ENCODE measurements at places on chromosomes 12 and 14.

- peak; percentile 79 for DNase-seq
These were observed 240.1 kb upstream of the OR4E1 start for GRCh38 chr14:21913759-21914158.

DNA sequence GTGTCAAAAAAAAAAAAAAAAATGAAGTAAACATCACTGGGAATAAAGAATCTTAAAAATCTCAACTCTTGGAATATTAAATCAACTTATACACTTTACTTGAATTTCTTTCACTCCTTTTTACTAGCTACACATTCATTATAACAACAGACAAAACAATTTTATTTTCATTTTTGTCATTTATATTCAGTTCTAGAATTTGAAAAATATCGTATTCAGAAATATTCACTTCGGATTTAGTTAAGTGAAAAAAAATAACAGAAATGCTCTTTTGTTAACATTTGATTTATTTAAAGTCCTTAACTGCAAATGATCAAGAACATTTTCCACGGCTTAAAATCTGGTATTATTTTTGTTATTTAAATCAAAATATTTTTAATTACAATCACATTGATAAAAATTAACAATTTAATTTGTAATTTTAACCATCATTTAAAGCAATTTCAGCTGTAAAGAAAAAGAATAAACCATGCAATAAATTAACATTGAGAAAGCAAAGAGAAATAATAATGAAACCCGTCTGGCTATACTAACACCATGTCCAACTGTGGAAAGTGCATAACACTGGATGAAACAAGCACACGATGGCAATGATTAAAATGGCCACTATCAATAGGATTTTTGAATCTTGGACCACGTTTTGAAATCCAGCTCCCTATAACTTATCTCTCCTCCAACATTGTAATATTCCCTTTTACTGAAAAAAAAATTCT lies 5.2 kb downstream of the FOXA1 start:
- no peak for DNase-seq

GRCh38 chr14:64706593-64707193 lies 2.5 kb downstream of the PLEKHG3 start:
- no peak for DNase-seq

DNA sequence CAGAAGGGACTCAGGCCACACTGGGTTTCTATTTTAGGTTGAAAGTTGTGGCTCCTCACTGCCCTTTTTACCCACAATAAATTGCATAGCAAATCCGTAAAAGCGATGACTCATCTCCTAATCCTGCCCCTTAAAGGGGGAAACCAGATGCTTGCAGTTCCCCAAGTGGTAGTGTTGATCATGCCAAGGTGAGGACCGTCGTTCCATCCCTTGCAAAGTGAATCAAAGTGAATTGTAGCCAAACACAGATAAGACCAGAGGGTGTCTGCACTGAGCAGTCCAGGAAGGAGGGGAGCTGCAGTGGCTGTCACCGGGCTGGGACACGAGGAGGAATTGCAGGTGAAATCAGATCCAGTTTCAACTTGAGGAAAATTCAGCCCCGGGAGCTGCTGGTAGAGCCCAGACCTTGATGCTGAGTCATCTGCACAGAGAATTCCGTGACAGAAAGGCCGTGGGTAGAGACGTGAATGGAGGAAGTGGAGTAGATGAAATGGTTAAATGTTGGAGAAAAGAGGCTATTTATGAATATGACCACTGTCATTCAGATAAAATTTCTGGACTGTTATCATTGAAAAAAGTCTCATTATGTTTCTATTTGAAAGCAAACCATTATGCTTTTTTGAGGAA lies 44.2 kb upstream of the MMP17 start:
- no peak for DNase-seq

GRCh38 chr14:99524091-99524661 lies 43.0 kb downstream of the CCNK start:
- no peak for DNase-seq

GRCh38 chr14:68626386-68626785 lies 166.5 kb downstream of the ZFP36L1 start:
- no peak for DNase-seq

GRCh38 chr14:71668186-71668912 lies 263.9 kb upstream of the RGS6 start:
- no peak for DNase-seq

- DNase-seq = no peak
These were observed 452.1 kb upstream of the GARIN6 start for GRCh38 chr12:99195474-99195873.

- DNase-seq = no peak
These were observed 1.0 kb upstream of the TESC start for GRCh38 chr12:117100251-117100650.

DNA sequence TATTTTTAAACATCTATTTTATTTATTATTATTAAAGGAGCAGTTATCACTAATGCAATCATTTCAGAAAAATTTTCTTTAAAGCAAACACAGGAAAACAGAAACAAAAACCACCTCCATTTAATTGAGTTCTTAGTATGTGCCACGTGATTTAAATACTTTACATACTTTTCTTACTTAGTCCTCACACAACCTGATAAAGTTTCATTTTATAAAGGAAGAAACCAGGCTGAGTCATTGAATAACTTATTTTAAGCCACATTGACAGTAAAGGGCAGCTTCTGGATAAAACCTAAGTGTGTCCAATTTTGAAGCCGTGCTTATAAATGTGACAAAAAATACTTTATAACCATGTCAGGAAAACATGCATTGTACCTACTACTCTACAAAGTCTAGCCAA lies 57.1 kb upstream of the PCED1B start:
- DNase-seq = no peak

- DNase-seq = no peak
These were observed 5.0 kb downstream of the SLC25A21 start for GRCh38 chr14:37167151-37168047.

DNA sequence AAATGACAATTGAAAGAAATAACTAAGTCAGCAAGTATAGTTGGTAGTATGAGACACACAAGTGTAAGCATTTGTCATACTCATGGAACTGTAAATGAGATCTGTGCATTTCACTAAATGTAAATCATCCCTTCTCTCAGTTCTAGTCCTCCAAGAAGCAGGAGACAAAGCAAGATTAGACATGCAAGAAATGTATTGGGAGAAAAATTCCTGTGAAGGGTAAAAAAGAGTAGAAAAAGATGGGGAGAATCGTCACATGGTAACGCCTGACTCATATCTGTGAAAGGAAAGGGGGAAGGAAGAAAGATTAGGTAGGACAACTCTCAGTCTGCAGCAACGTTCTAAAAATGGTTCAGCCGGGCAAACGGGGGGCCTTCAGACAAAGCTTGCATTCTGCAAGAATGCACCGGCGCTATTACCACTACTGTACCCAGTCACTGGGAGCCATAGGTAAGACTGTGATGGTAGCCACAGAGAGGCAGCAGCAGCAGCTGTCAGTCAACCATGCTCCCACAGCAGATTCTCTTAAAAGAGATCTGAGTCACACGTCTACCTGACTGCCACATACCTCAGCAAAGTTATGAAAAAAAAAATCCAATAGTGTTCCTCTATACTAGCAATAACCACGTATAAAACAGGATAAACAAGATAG lies 18.0 kb upstream of the RFX4 start:
- no peak for DNase-seq

DNA sequence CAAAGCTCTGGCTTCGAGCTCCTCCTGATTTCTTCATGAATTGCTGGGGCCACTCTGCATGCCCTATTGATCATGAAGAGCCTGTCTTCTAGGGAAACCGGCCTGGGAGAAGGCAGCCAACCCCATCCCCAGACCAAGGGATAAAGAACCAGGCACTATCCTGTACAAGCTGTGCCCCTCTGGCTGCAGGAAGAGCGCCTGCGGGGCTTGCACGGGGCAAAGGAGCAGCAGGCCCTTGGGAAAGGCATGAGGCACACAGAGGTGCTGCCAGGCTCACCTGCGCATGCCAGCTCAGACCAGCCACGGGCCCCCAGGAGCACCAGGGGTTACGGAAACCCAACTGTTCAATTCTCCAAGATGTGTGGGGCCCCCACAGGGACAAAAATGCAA lies 2.1 kb downstream of the ITPK1 start:
- peak; percentile 9 for DNase-seq

GRCh38 chr12:123127182-123127495 lies 23.8 kb downstream of the PITPNM2 start:
- no peak for DNase-seq

DNA sequence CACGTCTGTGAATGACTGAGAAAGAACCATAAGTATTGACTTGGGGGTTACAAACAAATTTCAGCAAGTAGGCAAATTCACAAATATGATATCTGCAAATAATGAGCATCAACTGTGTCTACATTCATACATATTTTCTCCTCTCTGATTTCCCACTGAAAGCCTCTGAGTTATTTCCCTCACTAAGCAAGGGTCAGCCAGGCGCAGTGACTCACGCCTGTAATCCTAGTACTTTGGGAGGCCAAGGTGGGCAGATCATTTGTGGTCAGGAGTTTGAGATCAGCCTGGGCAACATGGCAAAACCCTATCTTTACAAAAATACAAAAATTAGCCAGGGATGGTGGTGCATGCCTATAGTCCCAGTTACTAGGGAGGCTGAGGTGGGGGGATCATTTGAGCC lies 80.8 kb downstream of the SLC25A21 start:
- no peak for DNase-seq

GRCh38 chr12:9032202-9032964 lies 43.0 kb downstream of the KLRG1 start:
- DNase-seq = no peak

DNA sequence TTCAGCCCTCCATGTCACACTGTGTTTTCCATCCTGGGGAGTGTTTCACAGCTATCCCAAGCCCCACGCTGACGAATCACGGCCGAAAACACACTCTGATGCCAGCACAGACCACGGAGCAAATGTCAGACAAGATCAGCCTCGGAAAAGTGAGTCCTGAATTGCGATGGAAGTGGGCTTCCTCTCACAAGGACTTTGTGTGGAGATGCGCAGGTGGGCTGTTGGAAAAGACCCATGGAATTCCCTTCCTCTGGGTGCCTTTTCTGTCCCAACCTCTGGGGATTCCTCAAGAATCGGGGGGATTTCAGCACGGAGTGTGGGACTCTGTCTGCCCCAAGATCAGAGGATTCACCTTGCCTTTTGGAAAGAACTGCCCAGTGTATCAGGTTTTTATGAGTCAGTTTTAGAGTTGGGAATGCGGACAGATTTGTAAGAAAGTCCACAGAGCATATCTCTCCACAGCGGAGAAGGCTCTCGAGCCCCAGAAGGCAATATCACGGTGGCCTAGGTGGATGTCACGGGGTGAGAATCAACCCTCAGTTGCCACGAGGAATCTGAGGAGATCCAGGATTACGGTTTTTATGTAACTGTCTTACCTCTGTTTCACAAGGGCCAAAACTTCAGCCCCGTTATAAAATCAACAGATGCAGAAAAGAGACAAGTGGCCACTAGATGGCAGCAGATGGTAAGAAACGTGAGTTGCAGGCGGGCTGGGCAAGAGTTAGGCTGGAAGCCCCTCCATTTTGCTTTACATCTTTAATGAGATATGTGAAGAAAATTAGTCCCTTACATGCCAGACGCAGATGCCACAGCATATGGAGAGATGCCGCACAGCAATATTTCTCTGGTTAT lies 201.9 kb downstream of the DAD1 start:
- no peak for DNase-seq

- no peak for DNase-seq
These were observed 481.4 kb downstream of the MDGA2 start for GRCh38 chr14:47194055-47194454.

GRCh38 chr14:92599811-92600210 lies 86.2 kb downstream of the RIN3 start:
- no peak for DNase-seq

- no peak for DNase-seq
These were observed 37.2 kb downstream of the IFNG start for GRCh38 chr12:68122236-68122920.

GRCh38 chr14:82501554-82501953 lies 967.9 kb upstream of the SEL1L start:
- no peak for DNase-seq

DNA sequence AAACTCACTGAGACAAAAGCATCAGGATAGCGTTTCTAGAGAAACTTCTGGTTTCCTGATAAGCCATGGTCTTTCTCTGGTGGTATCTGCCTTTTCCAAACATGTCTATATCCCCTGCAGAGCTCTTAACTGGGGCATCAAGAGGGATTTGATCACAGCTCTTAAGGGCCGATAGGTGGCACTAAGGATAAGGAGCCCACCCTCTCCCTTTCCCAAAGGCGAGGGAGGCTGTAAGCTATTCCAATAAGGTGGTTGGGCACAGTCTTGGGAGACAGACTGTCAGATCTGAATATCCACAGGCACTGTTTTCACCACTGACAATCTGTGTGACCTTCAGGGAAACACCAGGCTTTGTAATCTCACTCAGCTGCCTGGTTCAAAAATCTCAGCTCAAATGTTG lies 206.0 kb downstream of the ADGRD1 start:
- no peak for DNase-seq

DNA sequence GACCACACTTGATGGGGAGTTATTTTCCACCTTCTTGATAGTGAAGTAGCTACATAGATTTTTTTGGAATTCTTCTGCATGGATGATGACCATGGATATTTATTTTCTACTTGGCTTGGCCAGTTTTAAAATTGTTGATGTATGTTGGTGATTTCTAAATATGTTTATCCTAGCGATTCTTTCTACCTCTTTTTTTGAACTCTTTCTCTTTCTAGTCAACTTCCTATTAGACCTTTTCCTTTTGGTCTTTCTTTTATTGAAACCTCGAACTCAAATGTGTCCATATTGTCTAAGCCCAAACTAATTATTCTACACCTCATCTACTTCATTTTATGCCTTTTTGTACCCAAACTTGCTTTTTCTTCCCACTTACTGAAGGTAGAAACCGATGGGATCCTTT lies 37.0 kb downstream of the CCDC91 start:
- DNase-seq = no peak

- DNase-seq = no peak
These were observed 286.0 kb downstream of the ZFP36L1 start for GRCh38 chr14:68506645-68507419.

DNA sequence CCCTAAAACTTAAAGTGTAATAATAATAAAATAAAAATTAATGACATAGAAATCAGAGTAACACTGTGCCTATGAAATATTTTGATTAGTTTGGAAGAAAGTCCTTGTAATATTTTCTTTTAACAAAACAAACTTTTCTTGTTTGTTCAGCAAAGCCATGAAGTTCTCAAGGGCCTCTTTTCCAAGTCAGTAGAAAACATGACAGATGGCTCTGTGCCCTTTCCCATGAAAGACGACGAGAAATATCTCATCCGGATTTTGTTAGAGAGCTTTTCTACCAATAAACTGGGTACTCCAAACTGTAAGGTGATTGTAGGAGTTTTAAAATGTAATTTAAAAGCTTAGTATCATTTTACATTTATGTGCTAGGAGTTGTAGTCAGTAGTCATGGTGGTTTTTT lies 54.5 kb upstream of the ASPG start:
- no peak for DNase-seq

GRCh38 chr12:95590775-95591174 lies 39.5 kb upstream of the USP44 start:
- DNase-seq = no peak

GRCh38 chr14:85042301-85042700 lies 487.6 kb upstream of the FLRT2 start:
- DNase-seq = no peak

DNA sequence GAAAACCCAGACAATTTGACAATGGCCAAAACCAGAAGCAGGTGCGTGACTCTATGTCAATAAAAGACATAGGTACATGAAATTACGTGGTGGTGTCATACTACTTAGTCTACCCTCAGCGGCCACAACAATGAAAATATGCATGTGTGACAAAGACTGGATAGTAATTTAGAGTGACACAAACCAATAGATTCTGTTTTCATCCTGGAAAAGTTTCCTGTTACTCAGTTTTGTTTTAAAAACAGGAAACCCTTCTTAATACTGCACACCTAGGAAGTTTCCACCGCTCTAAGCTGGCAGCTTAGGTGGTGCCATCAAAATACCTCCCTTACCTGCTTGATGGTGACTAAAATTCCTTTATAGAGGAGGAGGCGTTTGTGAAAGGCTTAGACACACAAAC lies 15.1 kb downstream of the POU6F1 start:
- DNase-seq = no peak

Measured in activated naive CD4-positive, alpha-beta T cell treated with anti-CD3 and anti-CD28 coated beads, Interleukin-2, amount 50 U/mL, for 72 hours (primary cell).